ENCODE measurements at places on chromosomes 1 and 21. TPM values are rescaled to one million over a fixed set of nuclear protein-coding genes. Genes with fewer than 3 reads are reported as not detected.

CYP4X1 gene
- total RNA-seq = not detected

- DNase-seq = no peak
These were observed 256.5 kb downstream of the NFIA start for GRCh38 chr1:61338899-61339298.

- DNase-seq = no peak
These were observed 302.4 kb downstream of the PTGER3 start for GRCh38 chr1:70745199-70745598.

NTNG1 gene
- 1.0 TPM for total RNA-seq
